ENCODE measurements at places on chromosomes 16 and 17. TPM values are rescaled to one million over a fixed set of nuclear protein-coding genes. Genes with fewer than 3 reads are reported as not detected.

Gene KRT17
- total RNA-seq: 1.9 TPM

Gene THOC6
- total RNA-seq: 56.7 TPM

Gene SULT1A1
- total RNA-seq: 1.5 TPM

Gene FBXW10B
- total RNA-seq: 0.54 TPM

Gene SLC5A10
- total RNA-seq: not detected

Gene CDH1
- total RNA-seq: 65.8 TPM

Gene NHLRC4
- 4.0 TPM for total RNA-seq

GRCh38 chr17:81939881-81940385, 2.8 kb upstream of the PYCR1 start:
- DNase-seq: no peak
- no peak overlapping the region for H3K4me3 ChIP-seq
- no peaks in the 10 kb centered on the region for H3K27me3 ChIP-seq
- H3K27ac ChIP-seq: no peak overlapping the region

- H3K36me3 ChIP-seq: no peaks in the 10 kb centered on the region
- H3K27ac ChIP-seq: peak overlapping the region; percentile 67
- no peaks in the 10 kb centered on the region for H3K27me3 ChIP-seq
- peaks cover 27% of the 10 kb centered on the region for H3K4me1 ChIP-seq
Measured at GRCh38 chr17:72135546-72136325, 14.9 kb downstream of the SOX9 start.

- no peak for DNase-seq
- no peak overlapping the region for H3K4me3 ChIP-seq
- no peaks in the 10 kb centered on the region for H3K27me3 ChIP-seq
- H3K4me1 ChIP-seq: no peaks in the 10 kb centered on the region
Measured at GRCh38 chr17:41377546-41377945, 4.6 kb downstream of the KRT34 start.

DNA sequence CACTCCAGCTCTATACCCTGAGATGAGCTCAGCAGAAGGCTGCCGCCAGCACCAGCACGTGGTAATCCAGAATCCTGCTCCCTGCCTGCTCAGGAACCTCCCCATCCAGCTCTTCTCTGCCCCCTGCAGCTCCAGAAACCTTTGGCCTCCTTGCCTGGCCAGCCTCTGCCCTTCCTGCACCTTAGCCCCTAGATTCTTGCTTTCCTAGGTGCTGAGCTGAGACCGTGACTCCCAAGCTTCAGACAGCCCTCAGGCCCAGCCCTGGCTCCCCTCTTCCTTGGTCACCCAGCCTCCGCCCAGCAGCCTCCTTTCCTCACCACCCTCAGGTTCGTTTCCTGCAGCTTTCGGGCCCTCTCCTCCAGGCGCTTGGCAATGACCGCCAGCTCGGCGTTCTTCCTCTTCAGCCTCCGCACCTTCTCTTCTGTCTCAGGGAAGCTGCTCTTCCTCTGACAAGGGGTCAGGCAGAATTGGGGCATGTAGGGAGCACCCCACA, 2.6 kb downstream of the TSPOAP1 start:
- H3K36me3 ChIP-seq: no peaks in the 10 kb centered on the region
- no peak for DNase-seq
- no peak overlapping the region for H3K27ac ChIP-seq
- no peak overlapping the region for H3K4me3 ChIP-seq

- H3K27ac ChIP-seq: no peak overlapping the region
- H3K4me3 ChIP-seq: no peak overlapping the region
- no peaks in the 10 kb centered on the region for H3K4me1 ChIP-seq
- H3K27me3 ChIP-seq: no peaks in the 10 kb centered on the region
- no peak for DNase-seq
Measured at GRCh38 chr17:76989519-76989918, 121.3 kb downstream of the MGAT5B start.

DNA sequence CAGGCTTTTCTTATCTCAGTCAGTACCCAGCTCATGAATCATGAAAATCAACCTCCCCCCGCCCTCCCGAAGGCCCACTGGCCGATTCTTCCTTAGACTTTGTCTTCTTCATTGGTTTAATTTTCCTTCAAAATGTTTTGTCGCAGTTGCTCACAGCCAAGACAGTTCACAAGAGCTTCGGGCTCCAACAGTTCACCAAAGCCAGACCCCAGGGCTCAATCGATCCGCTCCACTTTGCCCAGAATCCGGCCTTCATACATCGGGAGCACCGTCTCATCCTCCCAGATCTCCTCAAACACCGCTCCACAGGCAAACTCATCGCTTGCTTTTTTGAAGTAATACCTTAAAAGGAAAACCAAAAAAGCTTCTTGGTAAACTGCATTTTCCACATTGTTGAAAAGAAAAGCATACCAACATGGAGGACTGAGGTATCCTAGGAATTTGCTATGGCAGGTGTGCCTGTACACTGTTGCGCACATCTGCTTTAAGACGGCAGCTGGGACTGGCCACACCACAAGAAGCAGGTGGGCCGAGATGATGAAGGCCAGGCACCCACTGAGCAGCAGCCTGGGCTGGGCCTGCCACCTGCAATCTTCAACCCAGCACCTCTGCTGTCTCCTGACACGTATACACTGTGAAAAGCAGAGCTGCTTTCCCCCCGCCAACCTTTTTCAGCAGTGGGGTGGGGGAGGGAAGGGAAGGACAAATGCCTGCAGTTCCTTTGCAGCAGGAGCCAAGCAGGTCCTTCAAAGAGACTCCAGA, 31.5 kb downstream of the AXIN2 start:
- no peak overlapping the region for H3K27ac ChIP-seq
- H3K4me1 ChIP-seq: no peaks in the 10 kb centered on the region
- H3K4me3 ChIP-seq: no peak overlapping the region
- H3K36me3 ChIP-seq: no peaks in the 10 kb centered on the region
- DNase-seq: no peak

DNA sequence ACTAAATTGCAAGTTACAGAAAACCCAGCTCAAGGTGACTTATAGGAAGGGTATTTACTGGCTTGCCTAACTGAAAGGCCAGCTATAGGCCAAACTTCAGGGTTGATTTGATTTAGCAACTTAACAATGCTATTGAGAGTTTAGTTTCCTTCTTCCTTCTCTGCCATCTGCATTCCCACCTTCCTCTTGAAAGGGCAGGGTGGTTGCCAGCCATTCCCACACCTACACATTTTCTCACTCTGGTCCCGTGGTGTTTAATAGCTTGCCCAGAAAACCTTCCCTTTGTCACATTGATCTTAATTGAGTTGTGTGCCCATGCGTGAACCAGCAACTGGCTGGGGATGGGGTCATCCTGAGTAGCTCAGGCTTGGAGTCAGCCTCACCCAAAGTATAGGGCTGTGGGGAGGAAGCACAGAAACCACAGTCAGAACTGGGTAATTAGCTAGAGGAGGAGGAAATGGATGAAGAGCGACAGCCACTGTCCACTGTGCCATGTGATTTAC, 194.7 kb downstream of the SPECC1 start:
- no peak overlapping the region for H3K27ac ChIP-seq
- H3K27me3 ChIP-seq: no peaks in the 10 kb centered on the region
- H3K4me3 ChIP-seq: no peak overlapping the region
- peaks cover 31% of the 10 kb centered on the region for H3K4me1 ChIP-seq

GRCh38 chr17:27654136-27654535, 23.1 kb downstream of the LGALS9 start:
- no peak overlapping the region for H3K27ac ChIP-seq
- no peaks in the 10 kb centered on the region for H3K27me3 ChIP-seq
- no peaks in the 10 kb centered on the region for H3K4me1 ChIP-seq
- no peak for DNase-seq
- no peaks in the 10 kb centered on the region for H3K36me3 ChIP-seq
- no peak overlapping the region for H3K4me3 ChIP-seq

DNA sequence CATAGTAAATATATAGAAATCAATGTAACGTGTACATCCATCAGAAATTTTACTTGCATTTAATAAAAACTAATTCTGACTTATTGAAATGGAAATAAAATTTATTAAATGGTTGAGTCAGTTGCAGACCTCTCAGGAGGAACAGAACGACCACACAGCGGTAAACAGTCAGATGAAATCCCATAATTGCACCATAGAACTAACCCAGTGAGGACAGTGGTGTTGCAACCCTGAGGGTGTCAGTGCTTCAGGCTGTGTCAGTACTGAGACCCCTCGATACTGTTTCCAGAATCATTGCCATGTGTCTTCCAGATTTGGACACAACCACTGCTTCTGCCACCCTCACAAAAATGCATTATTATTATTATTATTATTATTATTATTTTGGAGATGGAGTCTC, 29.0 kb upstream of the SSTR2 start:
- H3K27me3 ChIP-seq: no peaks in the 10 kb centered on the region
- no peaks in the 10 kb centered on the region for H3K36me3 ChIP-seq
- H3K4me1 ChIP-seq: no peaks in the 10 kb centered on the region
- no peak overlapping the region for H3K27ac ChIP-seq
- no peak overlapping the region for H3K4me3 ChIP-seq

- H3K4me1 ChIP-seq: no peaks in the 10 kb centered on the region
- no peaks in the 10 kb centered on the region for H3K36me3 ChIP-seq
- H3K4me3 ChIP-seq: no peak overlapping the region
- no peak for DNase-seq
Measured at GRCh38 chr16:50900391-50900942, 158.6 kb downstream of the CYLD start.

- no peak overlapping the region for H3K4me3 ChIP-seq
- no peak overlapping the region for H3K27ac ChIP-seq
- no peaks in the 10 kb centered on the region for H3K4me1 ChIP-seq
- H3K27me3 ChIP-seq: no peaks in the 10 kb centered on the region
Measured at GRCh38 chr16:24430954-24431760, 108.2 kb upstream of the RBBP6 start.

DNA sequence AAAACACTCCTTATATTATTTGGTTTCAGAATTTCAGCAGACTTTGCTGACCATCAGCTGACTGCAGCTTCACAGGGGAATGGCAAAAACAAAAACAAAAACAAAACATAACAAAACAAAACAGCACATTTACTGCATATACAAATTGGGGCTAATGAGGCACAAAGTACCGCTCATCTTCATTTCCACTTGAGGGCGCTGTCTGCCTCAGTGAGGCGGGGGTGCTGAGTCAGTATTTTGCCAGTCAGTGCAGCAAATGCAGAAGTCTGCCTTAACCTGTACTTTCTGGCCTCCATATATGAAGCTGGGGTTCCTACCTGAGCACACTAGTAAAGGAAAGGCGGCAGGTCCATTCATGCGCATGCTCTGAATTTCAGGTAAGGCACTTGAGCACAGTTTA, 13.5 kb upstream of the DYNLRB2 start:
- H3K27ac ChIP-seq: no peak overlapping the region
- no peaks in the 10 kb centered on the region for H3K4me1 ChIP-seq
- DNase-seq: no peak
- H3K4me3 ChIP-seq: no peak overlapping the region
- no peaks in the 10 kb centered on the region for H3K36me3 ChIP-seq
- H3K27me3 ChIP-seq: no peaks in the 10 kb centered on the region

GRCh38 chr16:23896832-23897821, 61.3 kb downstream of the PRKCB start:
- H3K4me1 ChIP-seq: peaks cover 3% of the 10 kb centered on the region
- H3K4me3 ChIP-seq: no peak overlapping the region
- DNase-seq: no peak
- H3K27me3 ChIP-seq: no peaks in the 10 kb centered on the region

- no peak overlapping the region for H3K4me3 ChIP-seq
- no peaks in the 10 kb centered on the region for H3K27me3 ChIP-seq
Measured at GRCh38 chr16:9097266-9098219, 6.1 kb downstream of the HAPSTR1 start.

GRCh38 chr17:66811683-66812054, 23.2 kb upstream of the CACNG5 start:
- no peaks in the 10 kb centered on the region for H3K4me1 ChIP-seq
- H3K27ac ChIP-seq: no peak overlapping the region
- no peaks in the 10 kb centered on the region for H3K27me3 ChIP-seq
- no peak for DNase-seq
- H3K36me3 ChIP-seq: no peaks in the 10 kb centered on the region
- no peak overlapping the region for H3K4me3 ChIP-seq

- peaks cover 4% of the 10 kb centered on the region for H3K36me3 ChIP-seq
- H3K4me3 ChIP-seq: no peak overlapping the region
- no peaks in the 10 kb centered on the region for H3K4me1 ChIP-seq
- H3K27me3 ChIP-seq: no peaks in the 10 kb centered on the region
- DNase-seq: no peak
- H3K27ac ChIP-seq: no peak overlapping the region
Measured at GRCh38 chr17:60260540-60260939, 110.8 kb downstream of the CA4 start.

DNA sequence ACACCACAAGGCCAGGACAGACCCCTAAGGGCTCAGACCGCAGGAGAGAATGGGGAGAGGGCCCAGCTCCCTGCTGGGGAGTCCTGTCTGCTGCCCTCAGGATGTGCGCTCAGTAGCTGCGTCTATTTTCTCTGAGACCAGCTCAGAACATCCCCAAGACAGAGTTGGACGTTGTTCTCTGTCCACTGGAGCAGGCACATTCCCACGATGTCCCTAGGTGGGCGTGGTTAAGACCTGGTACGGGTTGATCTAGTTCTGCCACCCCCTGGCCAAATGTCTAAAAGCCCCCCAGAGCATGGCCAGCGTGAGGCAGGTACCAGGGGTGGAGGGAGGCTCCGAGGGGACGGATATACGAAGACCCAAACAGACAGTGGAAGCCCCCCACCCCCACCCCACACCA, 842 bp upstream of the CALB2 start:
- H3K4me1 ChIP-seq: no peaks in the 10 kb centered on the region
- no peaks in the 10 kb centered on the region for H3K36me3 ChIP-seq
- no peak for DNase-seq
- H3K27me3 ChIP-seq: no peaks in the 10 kb centered on the region
- H3K4me3 ChIP-seq: no peak overlapping the region

DNA sequence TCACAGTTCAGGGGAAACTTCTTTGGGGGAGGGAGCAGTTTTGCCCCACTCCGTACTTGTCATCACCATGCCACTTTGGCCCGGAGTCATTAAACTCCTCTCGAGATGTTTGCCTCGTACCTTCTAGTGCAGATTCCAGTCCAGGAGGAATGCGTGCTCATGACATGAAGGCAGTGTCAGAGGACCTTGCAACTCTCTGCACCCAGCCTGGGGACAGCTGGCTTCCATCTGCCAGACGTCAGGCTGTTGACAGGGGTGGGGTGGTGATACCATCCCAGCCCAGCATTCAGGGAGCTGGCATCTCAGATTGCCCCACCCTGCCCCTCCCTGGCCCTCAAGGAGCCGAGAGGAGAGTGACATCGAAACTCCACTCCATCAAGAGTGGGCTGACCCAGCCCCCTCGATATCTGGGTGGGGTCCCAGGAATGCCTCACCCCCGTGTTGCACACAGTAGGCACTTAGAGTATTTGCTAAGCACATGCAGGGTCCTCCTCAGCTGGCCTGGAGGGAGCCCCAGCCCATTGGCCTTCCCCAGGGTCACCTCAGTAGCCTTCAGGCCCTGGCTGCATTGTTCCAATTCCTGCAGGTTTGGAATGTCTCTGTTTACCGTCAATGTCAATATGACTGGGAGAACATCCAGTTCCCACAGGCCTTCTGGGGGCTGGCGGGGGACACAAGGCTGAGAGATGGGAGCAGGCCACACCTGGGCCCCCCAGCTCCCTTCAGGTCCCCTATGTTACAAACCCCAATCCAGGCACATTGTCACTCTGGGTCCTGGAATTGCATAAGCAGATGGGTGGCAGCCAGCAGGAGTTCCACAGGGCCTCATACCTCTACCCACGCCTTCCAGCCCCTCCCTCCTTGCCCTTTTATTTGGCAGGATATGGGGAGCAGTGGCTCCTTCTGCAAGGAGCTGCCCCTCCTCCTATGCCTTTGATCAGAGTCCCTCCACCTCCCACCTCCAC, 21.3 kb upstream of the EMP2 start:
- no peak for DNase-seq
- no peak overlapping the region for H3K4me3 ChIP-seq
- H3K4me1 ChIP-seq: no peaks in the 10 kb centered on the region
- H3K36me3 ChIP-seq: no peaks in the 10 kb centered on the region
- H3K27ac ChIP-seq: no peak overlapping the region
- 0 out of 2 replicates have a peak, but pooled peaks cover 3% of the 10 kb centered on the region for H3K27me3 ChIP-seq
